Naive thymus-derived CD8-positive, alpha-beta T cell (primary cell): ENCODE measurements at places on chromosomes 13 and 19. TPM values are rescaled to one million over a fixed set of nuclear protein-coding genes. Genes with fewer than 3 reads are reported as not detected.

The KL gene
- 0.29 TPM for total RNA-seq

- H3K27me3 ChIP-seq = no peaks in the 10 kb centered on the region
- H3K36me3 ChIP-seq = peaks cover 26% of the 10 kb centered on the region
- H3K4me1 ChIP-seq = peaks cover 21% of the 10 kb centered on the region
- DNase-seq = peak; percentile 77
- H3K4me3 ChIP-seq = peak within 1 kb of the TSS; percentile 89
- H3K27ac ChIP-seq = peak within 1 kb of the TSS; percentile 98
These were observed at the start of gene RINL for GRCh38 chr19:38877781-38878574. TSS of gene RINL (minus strand) at chr19:38878275. CDS start at chr19:38876742, 1,533 bp downstream.

DNA sequence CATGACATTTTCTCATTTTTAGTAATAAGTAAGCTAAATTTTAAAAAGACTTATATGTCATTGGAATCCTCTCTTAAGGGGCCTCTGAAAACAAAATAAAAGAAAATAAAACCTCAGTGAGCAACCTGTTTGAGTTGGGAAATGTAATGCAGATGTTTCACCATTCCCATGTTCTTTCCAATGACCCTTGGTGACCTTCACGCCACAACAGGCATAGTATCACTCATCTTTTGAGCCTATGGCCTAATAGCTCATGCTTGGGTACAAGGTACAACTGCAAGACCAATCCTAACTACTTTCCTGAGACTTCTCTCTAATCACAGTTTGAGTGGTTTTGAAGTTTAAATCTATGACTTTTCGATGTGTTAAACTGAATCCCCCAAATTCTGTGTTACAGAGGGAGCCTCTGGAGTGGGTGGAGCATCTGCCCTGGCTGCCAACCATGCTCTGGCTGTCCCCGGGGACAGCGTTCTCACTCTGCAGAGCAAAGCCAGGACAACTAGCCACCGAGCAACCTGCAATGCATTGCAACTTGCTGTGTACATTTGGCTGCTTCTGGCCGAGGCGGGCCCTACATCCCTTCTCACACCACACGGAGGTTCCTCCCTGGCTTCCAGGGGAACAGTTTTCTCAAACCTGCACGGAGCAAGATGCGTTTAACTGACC lies 307.9 kb upstream of the MAB21L1 start:
- H3K4me3 ChIP-seq = no peak overlapping the region
- peaks cover 6% of the 10 kb centered on the region for H3K27me3 ChIP-seq
- H3K4me1 ChIP-seq = no peaks in the 10 kb centered on the region

- H3K27me3 ChIP-seq = no peaks in the 10 kb centered on the region
- peak overlapping the region; percentile 87 for H3K27ac ChIP-seq
- H3K36me3 ChIP-seq = no peaks in the 10 kb centered on the region
- peak; percentile 68 for DNase-seq
- H3K4me1 ChIP-seq = peaks cover 10% of the 10 kb centered on the region
- peak overlapping the region; percentile 81 for H3K4me3 ChIP-seq
These were observed 11.9 kb upstream of the ZNF57 start for GRCh38 chr19:2888731-2889224.
